ENCODE measurements at places on chromosomes 11 and 22.

- no peak for DNase-seq
Observed at GRCh38 chr11:45147891-45148675, 1.6 kb downstream of the PRDM11 start.

- DNase-seq, result no peak
Observed at GRCh38 chr11:131993246-131993645, 622.8 kb downstream of the NTM start.

- DNase-seq, result no peak
Observed at GRCh38 chr11:27656806-27657483, 43.3 kb downstream of the BDNF start.

GRCh38 chr22:29917052-29917902, 34.3 kb downstream of the MTMR3 start:
- DNase-seq, result peak; percentile 64

DNA sequence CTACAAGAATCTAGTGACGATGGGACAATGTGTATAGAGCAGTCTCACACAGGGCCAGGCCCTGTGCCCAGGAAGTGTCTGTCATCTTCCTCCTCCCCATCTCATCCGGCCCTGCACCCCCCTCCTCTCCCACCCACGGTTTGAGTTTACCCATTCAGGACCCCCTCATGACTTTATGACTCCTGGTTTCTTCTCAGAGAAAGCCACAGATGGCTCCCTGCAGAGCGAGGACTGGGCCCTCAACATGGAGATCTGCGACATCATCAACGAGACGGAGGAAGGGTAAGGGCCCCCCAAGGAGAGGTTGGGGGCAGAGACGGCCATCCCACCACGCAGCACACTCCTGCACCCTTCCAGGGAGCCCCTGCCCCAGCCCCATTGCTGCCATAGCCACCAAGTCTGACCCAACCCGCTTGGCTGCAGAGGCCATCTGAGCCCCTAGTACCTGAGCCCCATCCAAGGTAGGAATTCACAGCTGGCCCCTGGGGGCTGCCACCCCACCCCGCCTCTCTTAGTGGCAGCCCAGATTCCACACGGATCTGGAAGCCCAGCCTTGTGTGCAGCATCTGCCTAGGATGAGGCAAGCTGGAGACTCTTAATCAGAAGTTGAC, 18.1 kb downstream of the TOM1 start:
- DNase-seq, result no peak

GRCh38 chr11:17518366-17518765, 25.9 kb downstream of the USH1C start:
- DNase-seq, result no peak

- DNase-seq, result no peak
Observed at GRCh38 chr22:36874309-36874696, 13.5 kb downstream of the NCF4 start.

DNA sequence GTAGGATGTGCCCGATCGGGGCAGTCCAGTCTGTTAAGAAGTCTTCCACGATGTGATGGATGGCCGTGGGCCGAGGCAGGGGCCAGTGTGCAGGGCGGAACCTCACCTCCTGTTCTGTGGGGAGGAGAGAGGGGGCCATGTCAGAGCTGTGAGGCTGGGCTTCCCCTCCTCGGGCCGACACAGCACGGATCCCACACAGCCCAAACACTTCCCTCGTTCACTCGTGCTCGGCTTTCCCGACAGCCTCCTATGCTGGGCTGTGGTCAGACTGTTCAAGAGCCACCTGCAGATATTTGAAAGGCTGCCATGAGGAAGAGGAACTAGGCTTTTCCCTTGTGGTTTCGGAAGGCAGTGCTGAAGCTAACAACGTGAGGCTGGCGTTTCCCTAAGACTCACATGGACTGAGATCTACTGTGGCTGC, 12.3 kb upstream of the TXN2 start:
- DNase-seq, result peak; percentile 76

- DNase-seq, result peak; percentile 54
Observed at GRCh38 chr22:27730641-27731433, 70.7 kb downstream of the MN1 start.

DNA sequence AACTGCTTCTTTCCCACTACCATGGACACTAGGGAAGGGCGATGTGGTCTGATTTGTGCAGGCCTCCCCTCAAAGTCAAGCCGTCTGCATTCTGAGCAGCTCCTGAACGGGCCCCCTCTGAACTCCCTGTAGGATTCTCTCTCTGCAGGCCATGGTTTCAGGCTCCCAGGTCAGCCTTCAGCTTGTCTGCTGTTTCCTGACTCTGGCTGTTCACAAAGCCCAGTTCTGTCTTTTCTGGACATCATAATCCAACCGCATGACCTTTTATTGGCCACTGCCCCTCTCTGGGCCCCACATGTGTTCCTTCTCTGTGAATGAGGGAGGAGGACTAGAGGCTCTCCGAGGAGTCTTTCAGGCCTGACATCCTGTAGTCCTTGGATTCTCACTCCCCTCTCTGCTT, 161.0 kb downstream of the FEZ1 start:
- peak; percentile 29 for DNase-seq

DNA sequence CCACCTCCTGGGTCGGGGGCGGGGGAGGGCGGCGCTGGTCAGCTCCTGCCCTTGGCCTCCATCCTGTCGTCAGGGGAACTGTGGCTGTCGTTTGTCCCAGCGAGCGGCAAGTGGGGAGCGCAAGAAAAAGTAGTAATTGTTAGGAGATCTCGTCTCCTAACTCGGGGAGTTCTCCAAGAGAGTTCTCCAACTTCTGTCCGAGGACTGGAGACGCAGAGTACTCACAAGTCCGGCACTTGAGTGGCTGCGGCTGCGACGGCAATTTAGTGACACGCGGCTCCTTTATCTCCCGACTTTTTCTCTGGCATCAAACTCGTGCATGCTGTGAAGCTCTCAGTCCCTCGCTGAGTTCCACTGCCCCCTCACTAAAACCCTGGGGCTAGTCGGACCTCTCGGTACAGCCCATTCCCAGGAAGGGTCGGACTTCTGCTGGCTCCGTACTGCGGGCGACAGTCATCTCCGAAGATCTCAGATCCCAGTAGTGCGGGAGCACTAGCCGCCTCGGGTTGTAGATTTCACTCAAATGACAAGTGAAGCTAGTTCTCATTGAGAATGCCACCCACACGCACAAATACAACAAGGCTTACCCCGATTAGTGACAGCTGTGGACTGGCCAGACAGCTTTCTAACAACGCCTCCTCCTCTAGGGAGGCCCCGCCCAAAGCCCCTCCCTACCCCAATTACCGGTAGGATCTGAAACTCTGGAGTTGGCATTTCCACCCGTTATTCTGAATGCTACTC, at the start of gene PGR:
Gene PGR, minus strand, starts transcription at position 611 of the 741 bp plus-strand sequence. CDS start 743 bp downstream, outside the sequence.
- DNase-seq, result peak; percentile 69

DNA sequence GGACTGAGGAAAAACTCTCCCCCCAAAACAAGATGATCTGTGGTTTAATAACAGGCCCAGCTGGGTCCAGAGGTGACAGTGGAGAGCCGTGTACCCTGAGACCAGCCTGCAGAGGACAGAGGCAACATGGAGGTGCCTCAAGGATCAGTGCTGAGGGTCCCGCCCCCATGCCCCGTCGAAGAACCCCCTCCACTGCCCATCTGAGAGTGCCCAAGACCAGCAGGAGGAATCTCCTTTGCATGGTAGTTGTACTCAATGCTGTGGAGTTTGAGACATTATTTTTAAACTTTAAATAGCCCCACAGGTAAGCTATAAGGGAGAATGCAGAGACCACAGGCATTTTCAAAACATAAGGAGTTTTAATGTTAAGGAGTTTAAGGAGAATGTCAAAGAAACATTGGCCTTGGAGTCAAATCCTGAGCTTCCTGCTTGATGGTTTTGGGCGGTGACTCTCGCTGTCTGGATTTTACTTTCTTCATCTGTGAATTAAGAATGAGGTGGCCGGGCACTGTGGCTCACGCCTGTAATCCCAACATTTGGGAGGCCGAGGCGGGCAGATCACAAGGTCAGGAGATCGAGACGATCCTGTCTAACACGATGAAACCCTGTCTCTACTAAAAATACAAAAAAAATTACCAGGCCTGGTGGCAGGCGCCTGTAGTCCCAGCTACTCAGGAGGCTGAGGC, 6.8 kb downstream of the APOL1 start:
- DNase-seq, result no peak

DNA sequence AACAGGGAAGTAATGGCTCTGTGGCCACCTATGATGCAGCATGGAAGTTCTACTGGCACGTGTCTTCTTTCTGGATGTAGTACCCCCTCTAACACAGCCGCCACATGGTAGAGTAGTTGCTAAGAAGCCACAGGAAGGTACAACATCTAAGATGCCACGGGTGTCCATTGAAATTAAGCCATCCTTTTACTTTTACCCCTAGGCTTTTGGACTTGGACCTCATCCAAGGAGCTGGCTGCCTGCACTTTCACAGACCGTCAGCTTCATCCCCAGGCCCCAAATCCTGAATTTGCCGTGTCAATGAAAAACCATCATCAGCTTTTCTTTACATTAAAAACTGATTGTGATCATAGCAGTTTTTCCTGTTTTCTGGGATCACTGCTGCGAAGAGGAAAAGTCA, 102.4 kb downstream of the RPL27A start:
- no peak for DNase-seq

- no peak for DNase-seq
Observed at GRCh38 chr11:128660947-128661346, 32.9 kb upstream of the FLI1 start.

DNA sequence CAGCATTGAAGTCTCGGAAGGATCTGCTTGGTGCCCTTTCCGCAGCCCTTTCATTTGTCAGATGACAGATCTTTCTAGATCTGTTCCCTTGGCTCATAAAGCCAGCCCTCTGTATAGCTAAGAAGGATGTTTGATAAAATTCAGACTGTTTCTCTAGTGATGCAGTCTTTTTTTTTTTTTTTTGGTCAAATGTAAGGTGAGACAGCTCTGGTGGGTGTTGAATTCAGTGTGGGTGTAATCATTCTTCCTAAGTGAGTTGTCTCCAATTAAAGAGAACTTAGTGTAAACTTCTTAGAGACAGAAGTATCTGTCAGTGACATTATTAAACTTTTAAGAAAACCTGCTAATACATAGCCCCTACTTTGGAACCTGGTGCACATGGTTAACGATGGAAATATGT, 53.3 kb downstream of the AAMDC start:
- no peak for DNase-seq

DNA sequence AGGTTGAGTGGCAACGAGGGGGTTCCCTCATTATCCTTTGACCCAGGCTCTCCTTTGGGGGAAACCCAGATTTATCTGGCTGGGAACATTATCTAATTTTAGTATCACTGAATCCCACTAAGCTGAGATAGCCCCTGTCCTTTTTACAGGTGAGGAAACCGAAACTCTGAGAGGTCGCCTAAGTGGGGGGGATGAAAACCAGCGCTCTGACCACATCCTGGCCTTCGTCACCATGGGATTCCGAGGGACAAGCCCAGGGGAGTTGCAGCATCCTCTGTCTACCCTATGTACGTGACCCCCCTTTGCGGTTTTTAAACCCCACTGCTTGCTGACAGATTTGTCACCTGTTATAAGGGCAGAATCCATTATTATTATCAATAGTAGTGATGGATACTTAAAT, 61.0 kb downstream of the ISX start:
- no peak for DNase-seq

- DNase-seq, result no peak
Observed at GRCh38 chr11:27795955-27796861, 96.0 kb upstream of the BDNF start.

DNA sequence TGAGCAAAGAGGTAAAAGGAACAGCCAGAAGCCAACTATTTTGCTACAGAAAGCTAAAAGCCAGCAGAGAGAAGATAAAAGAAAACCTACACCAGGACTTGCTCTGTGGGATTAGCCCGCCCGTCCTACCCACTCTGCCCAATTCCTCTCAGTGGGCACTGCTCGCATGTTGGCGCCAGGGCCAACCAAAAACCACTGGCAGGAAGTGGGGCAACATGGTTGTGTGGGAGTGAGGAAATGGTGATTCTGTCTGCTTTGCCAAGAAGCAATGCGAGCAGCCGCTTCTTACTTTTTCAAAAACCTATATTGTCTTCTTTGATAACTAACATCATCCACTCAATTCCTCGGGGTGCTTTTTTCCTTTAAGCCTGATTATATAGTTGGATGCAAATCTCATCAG, 14.2 kb upstream of the APOA1 start:
- DNase-seq, result no peak

GRCh38 chr22:24134090-24134846, 47.0 kb upstream of the SUSD2 start:
- peak; percentile 80 for DNase-seq

GRCh38 chr22:27844656-27845591, 43.4 kb upstream of the MN1 start:
- DNase-seq, result peak; percentile 17

All from tibial artery (tissue), 4 donors.